BE2C (cell line): ENCODE measurements at places on chromosomes 13 and 19.

GRCh38 chr13:93169980-93170379, 56.6 kb upstream of the GPC6 start:
- no peak for DNase-seq

DNA sequence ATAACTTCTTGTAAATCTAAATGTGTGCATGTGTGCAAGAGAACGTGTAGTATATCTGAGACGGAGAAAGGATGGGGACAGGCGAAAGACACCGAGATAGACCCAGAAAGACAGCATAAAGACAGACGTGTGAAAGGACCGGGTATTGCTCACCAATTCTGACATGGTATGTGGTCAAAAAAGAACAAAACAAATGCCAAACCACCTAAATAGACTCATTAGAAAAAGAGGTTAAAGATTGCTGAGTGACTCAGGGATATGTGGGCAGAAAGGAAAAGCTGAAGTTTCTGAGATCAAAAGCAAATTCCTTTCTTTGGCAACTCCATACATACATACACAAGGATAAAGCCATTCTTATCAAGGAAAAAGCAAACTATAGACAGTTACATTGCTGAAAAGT, 179.7 kb upstream of the TSC22D1 start:
- no peak for DNase-seq

DNA sequence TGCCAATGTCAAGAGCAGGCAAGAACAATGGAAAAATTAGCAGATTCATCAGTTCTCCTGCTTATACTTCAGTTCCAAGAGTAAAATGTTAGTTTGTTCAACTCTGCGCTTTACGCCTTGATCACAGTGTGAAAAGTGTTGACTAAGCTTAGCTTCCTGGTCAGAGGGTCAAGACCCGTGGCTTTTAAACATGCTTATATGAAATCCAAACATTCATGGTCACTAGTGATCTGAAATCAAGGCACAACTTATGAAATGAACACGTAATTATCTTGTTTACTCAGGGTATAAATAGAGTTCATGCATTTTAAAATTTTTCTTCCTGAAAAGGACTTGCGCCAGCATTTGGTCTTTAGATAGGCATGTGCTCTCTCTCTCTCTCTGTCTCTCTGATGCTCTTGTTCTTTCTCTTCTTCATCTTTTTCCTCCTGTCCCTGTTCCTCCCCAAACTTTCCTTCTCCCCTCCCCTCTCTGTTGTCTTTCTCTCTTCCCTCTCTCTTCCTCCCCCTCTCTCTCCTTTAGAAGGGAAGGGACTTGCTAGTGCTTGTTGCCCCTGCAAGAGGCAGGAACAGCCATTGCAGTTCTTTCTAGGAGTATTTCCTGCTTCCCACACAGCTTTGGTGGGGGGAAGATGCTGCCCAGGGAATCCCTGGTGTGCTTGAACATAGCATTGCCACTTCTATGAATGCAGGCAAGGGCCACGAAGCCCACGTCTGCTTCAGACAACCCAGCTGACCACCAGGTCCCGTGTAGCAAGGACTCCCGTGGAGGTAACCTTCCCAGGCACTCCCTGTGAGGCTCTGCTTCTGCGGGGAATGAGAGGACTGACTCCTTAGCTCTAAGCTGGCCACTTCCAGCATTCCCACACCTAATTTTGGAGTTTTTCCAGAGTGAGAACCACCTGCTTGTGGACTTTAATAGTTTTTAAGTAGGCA, 7.1 kb upstream of the ZNF536 start:
- DNase-seq, result no peak

- no peak for DNase-seq
These were observed 33.9 kb downstream of the NUFIP1 start for GRCh38 chr13:44955406-44955805.

DNA sequence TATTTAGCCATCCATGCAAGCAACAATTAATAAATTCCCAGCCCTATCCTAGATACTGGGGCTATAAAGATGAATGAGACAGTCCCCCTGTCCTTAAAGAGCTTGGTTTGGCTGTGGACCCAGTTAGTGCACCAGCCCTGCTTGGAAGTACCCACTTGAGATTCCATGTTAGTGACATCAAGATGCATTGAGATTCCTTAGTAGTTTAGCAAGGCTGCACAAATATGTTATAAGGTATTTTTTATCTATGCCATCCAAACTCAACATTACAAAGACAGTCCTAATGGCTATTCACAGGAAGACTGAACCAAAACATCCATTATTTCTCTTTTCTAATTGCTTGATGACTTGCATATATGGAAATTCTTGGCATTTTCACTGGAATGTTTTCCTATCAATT, 48.8 kb upstream of the RAP2A start:
- no peak for DNase-seq

GRCh38 chr19:17473041-17473440, 2.7 kb downstream of the SLC27A1 start:
- DNase-seq, result no peak

- no peak for DNase-seq
These were observed 62.2 kb upstream of the MYCBP2 start for GRCh38 chr13:77388944-77389624.

DNA sequence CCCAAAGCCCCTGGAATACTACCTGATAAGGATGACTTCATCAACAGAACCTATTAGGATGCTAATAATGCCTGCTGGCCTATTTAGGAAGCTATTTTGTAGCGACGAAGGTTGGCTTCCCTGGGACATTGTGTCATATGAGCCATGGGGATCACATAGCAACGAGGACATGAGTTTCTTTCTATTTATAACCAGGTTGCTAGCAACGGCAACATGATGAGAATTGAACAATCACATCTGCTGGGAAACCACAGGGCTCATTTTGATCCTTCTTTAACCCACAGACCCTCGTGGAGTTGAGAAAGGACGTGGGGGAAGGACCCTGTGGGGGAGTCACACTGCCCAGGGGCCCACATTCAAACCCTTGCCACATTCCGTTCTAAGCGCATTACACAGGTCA, 172.2 kb downstream of the COL4A1 start:
- no peak for DNase-seq

GRCh38 chr13:46343279-46343994, 43.6 kb downstream of the RUBCNL start:
- DNase-seq, result no peak

GRCh38 chr13:74251778-74252519, 117.7 kb upstream of the KLF12 start:
- DNase-seq, result peak; percentile 6

DNA sequence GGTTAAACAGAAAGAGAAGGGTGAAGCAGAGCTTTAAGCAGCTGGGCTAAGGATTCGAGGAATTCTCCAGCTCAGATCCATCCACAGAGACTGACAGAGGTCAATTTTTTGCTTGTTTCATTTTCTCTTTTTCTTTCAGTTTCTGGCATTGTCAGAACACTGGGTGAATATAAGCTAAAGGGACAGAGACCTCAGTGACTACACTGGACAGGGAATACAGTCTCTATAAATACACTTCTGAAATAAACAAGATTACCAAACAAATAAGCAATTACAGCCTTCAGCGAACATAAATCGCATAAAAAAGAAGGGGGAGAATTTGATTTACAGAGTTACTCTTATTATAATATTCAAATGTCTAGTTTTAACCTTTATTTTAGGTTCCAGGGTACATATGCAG, 3.7 kb upstream of the ZNF441 start:
- DNase-seq, result no peak

- peak; percentile 98 for DNase-seq
These were observed at the start of gene WDR62 for GRCh38 chr19:36054733-36055686. Gene WDR62 (plus strand): TSS chr19:36054897. CDS start chr19:36054972, 75 bp downstream.
